ENCODE measurements at places on chromosomes 7 and 10.

GRCh38 chr10:87059401-87059800 is 35.2 kb downstream of the GLUD1 start:
- no peak for DNase-seq

GRCh38 chr10:11433657-11434056 is 177.8 kb downstream of the USP6NL start:
- no peak for DNase-seq

GRCh38 chr10:132862485-132863420 is 76.8 kb upstream of the NKX6-2 start:
- DNase-seq: no peak

DNA sequence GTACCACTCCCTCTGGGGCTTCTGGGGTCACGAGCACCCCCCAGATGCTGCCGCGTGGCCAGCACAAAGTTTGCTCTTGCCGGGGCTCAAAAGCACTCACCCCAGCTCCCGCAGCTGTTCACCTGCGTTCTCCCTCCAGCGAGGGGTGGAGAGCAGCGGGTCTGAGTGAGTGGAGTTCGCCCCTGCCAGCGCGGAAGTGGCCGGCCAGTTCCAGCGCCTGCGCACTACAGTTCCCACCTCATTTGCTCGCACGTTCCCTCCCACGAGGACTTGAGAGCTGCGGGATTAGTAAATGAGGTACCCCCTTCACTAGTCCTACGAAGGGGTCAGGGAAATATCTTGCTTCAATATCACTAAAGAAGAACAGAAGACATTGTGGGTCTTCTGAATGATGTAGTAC is 24.3 kb upstream of the LRRC72 start:
- DNase-seq: no peak

DNA sequence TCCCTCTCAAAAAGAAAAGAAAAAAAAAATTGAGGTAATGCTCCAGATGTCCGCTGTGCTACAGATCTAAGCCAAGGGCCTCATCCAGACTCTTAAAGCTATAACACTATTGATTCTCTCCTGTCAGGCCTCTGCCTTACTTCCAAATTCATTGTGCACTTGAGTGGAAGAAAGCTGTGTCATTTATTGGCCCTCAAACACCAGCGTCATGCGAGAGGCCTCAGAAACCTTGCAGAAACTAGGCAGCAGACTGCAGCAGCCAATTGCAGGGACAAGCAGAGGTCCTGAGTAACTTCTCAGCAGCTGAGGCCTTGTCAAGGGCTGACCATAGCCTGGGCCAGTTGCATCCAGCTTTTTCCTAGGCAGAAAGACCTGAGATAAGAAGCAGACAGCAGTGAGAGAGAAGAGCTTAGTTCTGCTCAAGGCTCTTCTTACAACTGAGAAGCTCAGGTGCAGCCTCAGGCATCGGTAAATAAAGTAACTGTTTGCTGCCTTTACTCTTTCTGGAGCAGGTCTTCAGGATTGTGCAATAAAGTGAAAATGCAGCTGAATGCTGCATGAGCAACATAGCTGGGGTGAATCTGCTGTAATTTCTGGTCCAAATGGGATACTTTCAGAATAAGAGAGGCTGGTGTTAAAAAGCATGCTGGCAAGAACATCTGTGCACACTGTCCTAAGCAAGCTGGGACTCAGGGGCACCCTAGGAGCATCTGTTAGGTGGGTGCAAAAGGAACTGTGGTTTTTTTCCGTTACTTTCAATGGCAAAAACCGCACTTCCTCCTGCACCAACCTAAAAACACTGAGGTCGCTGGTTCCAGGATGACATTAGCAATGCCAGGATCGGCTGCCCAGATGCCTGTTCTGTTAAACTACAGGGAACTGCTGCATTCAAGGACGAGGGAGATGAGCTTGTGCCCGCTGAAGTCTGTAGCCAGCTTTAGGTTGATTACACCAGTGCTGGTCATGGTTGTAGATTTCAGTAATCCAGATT is 181.8 kb upstream of the PFKP start:
- DNase-seq: no peak

DNA sequence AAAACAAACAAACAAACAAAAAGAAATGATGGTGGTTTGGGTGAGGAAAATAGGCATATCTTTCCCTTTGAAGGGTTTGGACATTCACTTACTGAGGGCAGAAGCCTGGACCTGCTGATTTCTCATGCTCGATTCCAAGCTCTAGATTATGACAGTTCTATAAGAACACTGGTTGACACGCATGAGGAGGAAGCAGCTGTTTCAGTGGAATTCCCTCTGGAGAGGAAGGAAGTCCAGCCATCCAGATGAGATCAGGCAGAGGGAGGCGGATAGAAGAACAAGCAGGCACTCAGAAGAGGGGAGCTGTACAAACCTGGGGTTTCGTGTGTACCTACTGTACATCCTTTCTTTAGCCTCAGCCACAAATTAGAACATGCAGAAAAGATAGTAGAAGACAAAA is 691.9 kb downstream of the INHBA start:
- DNase-seq: no peak

DNA sequence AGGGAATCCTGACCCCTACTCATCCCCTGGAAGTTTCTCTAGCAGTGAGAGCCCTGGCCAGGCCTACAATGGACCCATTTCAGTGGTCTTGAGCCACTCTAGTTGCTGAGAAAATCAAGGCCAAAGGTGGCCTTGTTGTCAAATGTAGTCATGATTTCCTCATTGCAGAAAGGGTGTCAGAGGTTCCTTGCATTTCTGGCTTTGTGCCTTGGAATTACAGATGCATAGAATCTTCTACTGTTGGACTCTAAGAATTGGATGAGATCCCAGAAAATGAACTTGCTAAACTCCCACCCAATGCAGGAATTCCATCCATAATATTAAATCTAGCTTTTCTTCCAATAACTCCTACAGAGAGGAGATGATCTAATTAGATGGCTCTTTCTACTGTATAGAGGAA is 12.2 kb downstream of the CPA2 start:
- DNase-seq: no peak

- no peak for DNase-seq
Measured at GRCh38 chr7:13731643-13732042, 257.8 kb downstream of the ETV1 start.

GRCh38 chr10:23490115-23490514 is 51.2 kb downstream of the OTUD1 start:
- no peak for DNase-seq

DNA sequence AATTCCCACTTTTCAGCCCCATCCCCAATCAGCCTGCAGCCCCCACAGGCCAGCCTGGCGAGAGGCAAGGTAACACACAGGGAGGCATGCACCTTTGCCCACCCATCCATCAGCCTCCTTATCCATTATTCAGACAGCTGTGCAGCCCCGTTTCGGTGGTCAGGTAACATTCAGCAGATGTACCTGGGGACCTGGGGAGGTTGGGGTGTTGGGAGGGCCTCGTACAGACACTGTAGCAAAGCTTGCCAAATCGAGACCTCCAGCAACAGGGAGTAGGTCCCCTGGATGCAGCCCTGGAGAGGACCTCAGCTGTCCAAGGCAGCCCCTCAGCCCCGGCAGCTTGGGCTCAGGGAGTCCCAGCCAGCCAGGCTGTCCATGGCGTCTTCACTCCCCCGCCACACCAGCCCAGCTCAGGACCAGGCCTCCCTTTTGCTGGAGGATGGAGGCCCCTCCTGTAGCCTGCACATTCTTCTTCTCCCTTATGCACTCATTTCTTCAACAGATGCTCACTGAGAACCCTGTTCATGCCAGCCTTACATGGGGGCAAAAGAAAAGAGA is 8.5 kb upstream of the DRGX start:
- no peak for DNase-seq

DNA sequence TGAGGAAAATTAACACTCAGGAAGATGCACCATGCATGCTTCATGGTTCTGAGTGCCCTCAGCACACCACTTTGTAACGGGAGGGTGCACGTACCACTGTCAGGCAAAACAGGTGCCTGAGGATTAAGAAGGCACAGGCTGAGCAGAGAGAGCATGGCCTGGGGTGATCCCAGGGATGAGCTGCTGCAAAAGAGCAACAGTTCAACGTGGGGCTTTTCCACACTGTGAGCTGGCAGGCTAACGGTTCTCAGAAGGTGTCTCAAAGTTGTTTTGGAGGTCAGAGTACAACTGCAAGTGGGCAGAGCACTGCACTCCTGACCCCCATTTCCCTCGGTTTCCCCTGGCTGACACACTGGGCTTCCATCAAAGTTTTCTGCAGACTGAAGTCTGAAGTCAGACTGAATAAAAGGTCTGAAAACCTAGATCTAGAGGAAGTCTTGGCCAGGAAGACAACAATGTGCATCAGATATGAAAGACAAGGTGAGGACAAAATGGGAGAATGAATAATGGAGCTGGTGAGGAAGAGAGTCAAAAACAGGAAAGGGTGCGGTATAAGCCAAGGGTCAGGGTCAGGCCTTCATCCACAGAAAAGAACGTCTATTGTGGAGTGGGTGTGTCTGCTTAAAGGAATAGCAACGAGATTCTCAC is 20.5 kb downstream of the ZNF438 start:
- no peak for DNase-seq

- no peak for DNase-seq
Measured at GRCh38 chr10:45442662-45443061, 68.6 kb downstream of the ALOX5 start.

GRCh38 chr10:114357515-114357996 is 46.7 kb downstream of the AFAP1L2 start:
- DNase-seq: no peak

DNA sequence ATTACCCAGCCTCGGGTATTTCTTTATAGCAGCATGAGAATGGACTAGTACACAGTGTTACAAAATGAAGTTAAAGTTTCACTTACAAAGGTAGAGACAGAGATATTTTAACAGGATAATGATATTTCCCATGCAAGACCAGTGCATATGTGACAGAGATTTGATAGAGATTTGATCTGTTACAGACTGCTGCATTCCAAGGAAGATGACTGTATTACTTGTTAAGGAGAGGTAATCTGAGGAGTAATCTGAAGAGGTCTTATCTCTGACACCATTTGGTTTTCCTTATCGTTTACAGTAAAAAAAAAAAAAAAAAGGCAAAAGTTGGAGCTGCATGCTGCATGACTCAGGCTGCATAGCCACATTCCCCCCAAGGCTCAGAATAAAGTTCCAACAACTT is 289.6 kb downstream of the POM121L12 start:
- no peak for DNase-seq

- DNase-seq: no peak
Measured at GRCh38 chr7:29619111-29619510, 55.5 kb downstream of the PRR15 start.

DNA sequence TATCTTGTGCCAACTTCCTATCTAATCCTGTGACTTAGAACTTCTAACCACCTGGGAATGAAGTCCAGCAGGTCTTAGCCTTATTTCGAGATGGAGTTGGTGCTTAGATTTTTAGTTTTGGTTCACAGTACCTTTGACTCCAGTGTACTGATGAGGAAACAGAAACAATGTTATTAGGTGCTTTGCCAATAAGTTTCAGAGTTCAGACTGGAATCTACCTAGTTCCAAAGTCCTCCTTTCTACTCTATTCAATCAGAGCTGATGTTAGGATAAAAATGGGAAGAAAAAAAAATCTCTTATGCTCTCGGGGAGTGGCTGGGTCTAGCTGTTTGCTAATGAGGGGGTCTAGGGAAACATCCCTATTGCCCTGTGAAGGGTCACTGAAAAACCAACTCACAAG is 606.3 kb upstream of the C7orf33 start:
- no peak for DNase-seq

- DNase-seq: no peak
Measured at GRCh38 chr7:26321435-26321834, 29.8 kb downstream of the SNX10 start.

DNA sequence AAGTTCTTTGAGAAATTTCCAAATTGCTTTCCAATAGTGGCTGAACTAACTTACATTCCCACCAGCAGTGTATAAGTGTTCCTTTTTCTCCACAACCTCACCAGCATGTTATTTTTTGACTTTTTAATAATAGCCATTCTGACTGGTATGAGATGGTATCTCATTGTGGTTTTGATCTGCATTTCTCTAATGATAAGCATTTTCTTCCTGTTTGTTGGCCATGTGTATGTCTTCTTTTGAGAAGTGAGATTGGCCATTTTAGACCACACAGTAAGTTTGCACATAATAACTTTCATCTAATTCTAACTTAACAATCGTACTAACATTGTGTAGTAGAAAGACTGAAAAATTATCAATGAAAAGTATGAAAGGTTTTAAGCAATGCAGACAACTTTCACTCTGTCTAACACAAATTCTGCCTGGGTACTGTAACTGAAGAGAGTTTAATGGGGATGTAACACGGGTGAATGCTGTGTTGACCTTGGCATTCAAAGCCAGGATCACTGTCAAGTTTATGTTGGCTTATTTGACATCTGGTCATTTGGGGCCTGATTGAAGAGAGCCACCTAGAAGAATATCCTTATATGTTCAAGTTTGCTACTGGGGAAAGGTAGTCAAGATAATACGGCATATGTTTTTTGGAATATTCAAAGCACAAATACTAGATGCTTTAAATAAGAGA is 50.4 kb downstream of the FAM171A1 start:
- no peak for DNase-seq

DNA sequence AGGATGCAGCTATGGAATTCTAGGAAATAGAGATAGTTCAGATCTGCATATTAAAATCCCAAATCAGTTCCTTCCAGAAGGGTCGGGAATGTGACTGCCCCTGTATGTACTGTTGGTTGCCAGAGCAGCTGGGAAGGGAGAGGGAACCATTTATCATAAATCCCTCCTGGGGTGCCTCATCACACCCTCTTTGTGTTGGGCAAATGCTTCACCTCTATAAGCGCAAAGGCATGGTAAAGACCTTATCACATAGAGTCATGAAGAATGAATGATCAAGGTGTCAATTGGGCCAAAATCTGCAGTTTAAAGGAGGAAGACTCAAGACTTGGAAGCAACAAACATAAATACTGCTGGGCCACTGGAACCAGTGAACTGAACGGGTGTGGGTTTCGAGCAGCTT is 65.0 kb downstream of the FRMD4A start:
- DNase-seq: no peak

- DNase-seq: no peak
Measured at GRCh38 chr10:63767138-63767801, 246.1 kb downstream of the REEP3 start.

GRCh38 chr10:123769647-123770046 is 103.5 kb downstream of the GPR26 start:
- DNase-seq: no peak

- DNase-seq: no peak
Measured at GRCh38 chr7:22201186-22201880, 155.6 kb downstream of the RAPGEF5 start.

- no peak for DNase-seq
Measured at GRCh38 chr10:34859170-34859569, 44.1 kb upstream of the PARD3 start.

Data from activated T-cell treated with anti-CD3 and anti-CD28 coated beads for 24 hours (primary cell).